ENCODE measurements at places on chromosomes 11 and 22. TPM values are rescaled to one million over a fixed set of nuclear protein-coding genes. Genes with fewer than 3 reads are reported as not detected.

DNA sequence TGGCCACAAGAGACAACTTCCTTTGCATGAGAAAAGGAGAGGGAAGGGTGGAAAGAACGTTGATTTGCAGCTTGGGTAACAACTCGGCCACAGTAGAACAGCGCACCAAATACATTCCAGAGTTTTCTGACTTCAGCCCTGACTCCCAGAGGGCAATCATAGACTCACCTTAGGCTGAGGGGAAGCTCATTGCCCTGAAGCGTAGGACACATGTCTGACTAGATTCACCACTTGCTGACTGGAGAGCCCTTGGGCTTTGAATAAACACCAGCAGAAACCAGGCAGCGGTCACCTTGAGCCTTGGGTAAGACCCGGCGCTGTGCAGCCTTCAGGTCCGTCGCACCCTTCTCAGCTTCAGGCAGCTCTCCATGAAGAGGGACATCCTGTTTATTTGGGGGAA is 151.8 kb upstream of the GRIA4 start:
- ATAC-seq, result no peak

DNA sequence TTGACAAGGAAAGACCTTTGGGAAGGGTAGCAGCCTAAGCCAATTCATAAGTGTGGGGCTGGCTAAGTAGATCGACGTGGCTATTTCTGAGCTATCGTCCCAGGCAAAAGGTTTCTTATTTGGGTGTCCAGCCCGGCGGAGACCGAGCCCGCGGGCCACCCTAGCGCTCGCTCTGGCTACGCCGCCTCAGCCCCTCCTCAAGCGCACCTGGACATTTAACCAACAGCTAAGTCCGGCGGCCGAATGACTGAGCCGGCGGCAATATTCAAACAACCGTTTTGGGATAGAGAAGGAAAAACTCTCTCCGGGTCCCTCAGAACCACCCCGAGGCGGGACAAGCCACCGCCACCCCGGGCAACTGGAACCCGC is 457 bp downstream of the RNF141 start:
- ATAC-seq, result peak; percentile 28

APOL5 gene
- not detected for total RNA-seq

GRCh38 chr11:125327518-125328224 is 163.1 kb downstream of the PKNOX2 start:
- no peak for ATAC-seq
